ENCODE measurements at places on chromosomes 4 and X. TPM values are rescaled to one million over a fixed set of nuclear protein-coding genes. Genes with fewer than 3 reads are reported as not detected.

Gene ARHGEF9
- 28.1 TPM for total RNA-seq

Gene RS1
- total RNA-seq, result not detected

Gene PCDH19
- total RNA-seq, result 0.81 TPM

Gene TMEM144
- 3.3 TPM for total RNA-seq

Gene ANXA3
- 47.6 TPM for total RNA-seq

Gene SSX2B
- 0.98 TPM for total RNA-seq

Gene ZMAT1
- total RNA-seq, result 0.86 TPM

Gene HGFAC
- total RNA-seq, result not detected

Gene CD38
- total RNA-seq, result 0.44 TPM

Gene SLC7A11
- 7.8 TPM for total RNA-seq

Gene GLRB
- total RNA-seq, result 21.0 TPM

Gene IL1RAPL1
- total RNA-seq, result 1.3 TPM

Gene CXCL13
- not detected for total RNA-seq

Gene GRPR
- 0.15 TPM for total RNA-seq

Gene BEX4
- 7.3 TPM for total RNA-seq

Gene SAGE1
- total RNA-seq, result not detected

Gene CACNA1F
- not detected for total RNA-seq

Gene DCHS2
- total RNA-seq, result not detected

Gene UNC5C
- 2.1 TPM for total RNA-seq

Gene NUDT11
- total RNA-seq, result 4.1 TPM

Gene PAK3
- 0.59 TPM for total RNA-seq

Gene MTNR1A
- total RNA-seq, result not detected

Gene BMPR1B
- total RNA-seq, result 0.07 TPM

Gene DYNLT3
- total RNA-seq, result 85.6 TPM

Gene SPINK2
- total RNA-seq, result 3.1 TPM

Gene RASGEF1B
- total RNA-seq, result 0.05 TPM

Gene IGFBP7
- total RNA-seq, result 145 TPM

Gene BEX1
- total RNA-seq, result 726 TPM

Gene CLIC2
- 1.3 TPM for total RNA-seq

Gene TGIF2LX
- not detected for total RNA-seq

Gene CENPVL1
- not detected for total RNA-seq

Gene CXCL9
- not detected for total RNA-seq

Gene F9
- total RNA-seq, result not detected

Gene BMX
- total RNA-seq, result not detected

Gene NCAPG
- total RNA-seq, result 51.7 TPM

Gene MAGEA2B
- total RNA-seq, result 2.5 TPM

Gene CD99L2
- 73.6 TPM for total RNA-seq

Gene TENT5D
- not detected for total RNA-seq

Gene VCX3A
- 5.6 TPM for total RNA-seq

Measured in M059J (cell line).